ENCODE measurements at places on chromosomes 12 and 14.

DNA sequence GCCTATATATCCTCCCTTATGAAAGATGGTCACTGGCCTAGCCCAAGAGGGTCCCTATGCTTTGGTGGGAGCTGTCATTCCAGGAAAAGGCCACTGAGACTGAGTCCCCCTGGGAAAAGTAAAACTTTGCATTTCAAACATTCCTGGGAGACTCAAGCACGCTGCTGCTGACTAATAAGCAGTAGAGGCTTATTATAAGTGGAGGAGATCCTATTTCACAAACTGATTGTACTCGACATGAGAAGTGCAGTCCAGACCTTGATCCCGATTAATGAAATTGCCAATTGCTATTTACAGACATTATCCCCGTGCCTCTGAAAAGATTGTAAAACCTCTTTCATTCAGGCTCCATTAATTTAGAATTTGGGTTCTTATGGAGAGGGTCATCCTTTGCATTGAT, 96.6 kb downstream of the EMP1 start:
- H3K4me3 ChIP-seq: no peak overlapping the region
- no peaks in the 10 kb centered on the region for H3K27me3 ChIP-seq
- H3K36me3 ChIP-seq: no peaks in the 10 kb centered on the region
- H3K27ac ChIP-seq: no peak overlapping the region

- H3K27ac ChIP-seq: no peak overlapping the region
- no peaks in the 10 kb centered on the region for H3K27me3 ChIP-seq
- no peaks in the 10 kb centered on the region for H3K4me1 ChIP-seq
- DNase-seq: no peak
Measured at GRCh38 chr14:94660306-94660946, 48.2 kb downstream of the SERPINA3 start.

DNA sequence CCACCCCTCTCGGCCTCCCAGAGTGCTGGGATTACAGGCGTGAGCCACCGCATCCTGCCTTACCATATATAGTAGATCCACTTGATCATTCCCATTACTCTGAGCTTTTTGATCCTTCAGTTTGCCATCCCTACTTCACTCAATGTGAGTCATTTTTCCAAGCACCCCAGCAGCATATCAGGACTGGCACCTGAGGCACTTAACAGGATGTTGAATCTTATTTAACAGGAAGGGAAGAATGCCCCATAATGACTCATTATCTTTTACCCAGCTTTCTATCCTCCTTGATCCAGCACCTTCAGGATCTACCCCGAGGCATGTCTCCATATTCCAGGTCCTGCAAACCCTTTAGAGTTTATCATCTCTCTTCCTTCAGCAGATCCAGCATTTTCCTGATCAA, 84.9 kb upstream of the CMKLR1 start:
- H3K27me3 ChIP-seq: no peaks in the 10 kb centered on the region
- H3K4me1 ChIP-seq: no peaks in the 10 kb centered on the region
- H3K27ac ChIP-seq: no peak overlapping the region
- no peaks in the 10 kb centered on the region for H3K36me3 ChIP-seq

- no peaks in the 10 kb centered on the region for H3K4me1 ChIP-seq
- H3K4me3 ChIP-seq: no peak overlapping the region
- DNase-seq: no peak
Measured at GRCh38 chr12:1369460-1369859, 224.9 kb downstream of the FBXL14 start.

DNA sequence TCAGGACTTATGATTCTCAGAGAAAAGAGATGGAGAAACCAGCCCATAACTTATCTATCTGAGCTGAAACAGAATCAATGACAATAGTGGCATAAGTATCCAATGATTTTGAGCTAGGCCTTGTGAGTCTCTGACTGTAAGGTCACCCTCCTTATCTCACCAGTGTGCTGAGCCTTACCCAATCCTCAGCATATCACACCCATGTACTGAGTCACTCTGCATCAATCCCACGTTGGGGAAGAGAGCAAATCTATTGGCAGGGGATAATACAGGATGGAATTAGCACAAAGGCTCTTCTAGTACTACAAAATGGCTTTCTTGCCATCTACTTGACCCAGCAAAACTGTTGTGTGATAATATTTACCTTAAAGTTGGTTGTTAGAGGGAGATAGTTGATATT, 997.8 kb downstream of the NRXN3 start:
- no peak for DNase-seq
- H3K36me3 ChIP-seq: no peaks in the 10 kb centered on the region
- H3K27me3 ChIP-seq: no peaks in the 10 kb centered on the region
- H3K4me3 ChIP-seq: no peak overlapping the region

Data from prostate gland (tissue), 2 donors.